ENCODE measurements at places on chromosomes 5 and 9.

- peaks cover 22% of the 10 kb centered on the region for H3K27me3 ChIP-seq
- no peak overlapping the region for H3K4me3 ChIP-seq
- H3K27ac ChIP-seq, result no peak overlapping the region
- DNase-seq, result no peak
- H3K4me1 ChIP-seq, result peaks cover 5% of the 10 kb centered on the region
These were observed 206.3 kb downstream of the EFNA5 start for GRCh38 chr5:107464416-107464815.

DNA sequence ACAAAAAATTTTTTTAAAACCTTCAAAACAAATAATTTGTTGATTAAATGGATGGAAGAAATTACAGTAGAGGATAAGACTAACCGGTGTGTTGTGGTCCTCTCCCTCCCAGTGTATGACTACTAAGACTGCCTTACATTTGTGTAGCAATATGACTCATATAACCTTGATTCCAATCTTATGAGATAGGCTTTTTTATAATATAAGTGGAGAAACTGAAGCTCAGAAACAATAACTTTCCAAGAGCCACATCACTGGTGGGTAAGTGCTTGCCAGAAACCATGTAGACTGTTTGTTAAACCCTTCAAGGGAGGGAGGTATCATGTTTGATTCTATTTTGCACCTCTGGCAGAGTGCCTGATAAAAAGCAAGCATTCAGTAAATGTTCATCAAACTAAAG lies 47.5 kb downstream of the NLN start:
- H3K4me1 ChIP-seq, result peaks cover 2% of the 10 kb centered on the region
- H3K4me3 ChIP-seq, result no peak overlapping the region
- no peaks in the 10 kb centered on the region for H3K27me3 ChIP-seq
- no peak overlapping the region for H3K27ac ChIP-seq

DNA sequence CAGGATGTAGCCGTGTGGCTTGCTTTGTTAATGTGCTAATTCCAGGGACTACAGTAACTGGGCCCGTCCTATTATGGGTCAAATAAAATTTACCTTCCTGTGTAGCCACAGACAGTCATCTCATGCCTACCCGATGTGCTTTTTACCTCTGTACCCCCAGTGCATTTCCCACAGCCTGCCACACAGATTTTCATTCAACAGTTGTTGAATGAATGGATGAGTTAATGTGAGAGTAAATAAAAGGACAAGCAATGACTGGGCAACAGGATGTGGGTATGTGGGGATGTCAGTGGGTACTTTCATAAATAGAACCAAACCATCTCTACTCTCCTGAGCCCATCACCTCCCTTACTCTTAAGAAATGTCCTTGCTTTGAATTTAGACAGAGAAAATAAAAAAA lies 441.2 kb upstream of the ZNF462 start:
- no peaks in the 10 kb centered on the region for H3K4me1 ChIP-seq
- DNase-seq, result no peak
- H3K4me3 ChIP-seq, result no peak overlapping the region
- no peaks in the 10 kb centered on the region for H3K36me3 ChIP-seq
- no peak overlapping the region for H3K27ac ChIP-seq
- H3K27me3 ChIP-seq, result no peaks in the 10 kb centered on the region

GRCh38 chr5:113378959-113379541 lies 55.7 kb downstream of the TSSK1B start:
- no peaks in the 10 kb centered on the region for H3K36me3 ChIP-seq
- peak; percentile 16 for DNase-seq
- H3K27me3 ChIP-seq, result peaks cover 14% of the 10 kb centered on the region

DNA sequence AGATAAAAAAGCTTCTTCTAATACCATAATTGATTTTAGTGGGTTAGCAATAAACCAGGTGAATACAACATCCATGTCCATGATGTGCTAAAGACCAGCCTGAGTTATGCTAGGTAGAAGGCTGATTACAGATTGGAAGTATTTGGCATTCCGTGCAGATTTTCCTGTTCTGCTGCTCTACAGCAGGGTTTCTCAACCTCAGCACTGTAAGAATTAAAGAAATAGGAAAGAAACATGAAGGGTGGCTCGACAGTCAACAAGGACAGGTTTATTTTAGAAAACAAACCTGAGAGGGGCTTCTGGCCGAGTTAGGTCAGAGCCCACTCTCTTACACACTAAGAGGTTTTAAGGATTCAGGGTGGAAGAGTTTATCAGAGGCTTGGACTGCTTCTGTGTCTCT lies 42.3 kb downstream of the ZFAND5 start:
- H3K4me3 ChIP-seq, result no peak overlapping the region
- peaks cover 5% of the 10 kb centered on the region for H3K4me1 ChIP-seq
- peaks cover 6% of the 10 kb centered on the region for H3K27me3 ChIP-seq
- no peak overlapping the region for H3K27ac ChIP-seq
- DNase-seq, result no peak

GRCh38 chr5:83871533-83872395 lies 151.1 kb upstream of the HAPLN1 start:
- no peak overlapping the region for H3K4me3 ChIP-seq
- H3K27me3 ChIP-seq, result no peaks in the 10 kb centered on the region
- no peak for DNase-seq
- H3K4me1 ChIP-seq, result no peaks in the 10 kb centered on the region
- no peak overlapping the region for H3K27ac ChIP-seq

DNA sequence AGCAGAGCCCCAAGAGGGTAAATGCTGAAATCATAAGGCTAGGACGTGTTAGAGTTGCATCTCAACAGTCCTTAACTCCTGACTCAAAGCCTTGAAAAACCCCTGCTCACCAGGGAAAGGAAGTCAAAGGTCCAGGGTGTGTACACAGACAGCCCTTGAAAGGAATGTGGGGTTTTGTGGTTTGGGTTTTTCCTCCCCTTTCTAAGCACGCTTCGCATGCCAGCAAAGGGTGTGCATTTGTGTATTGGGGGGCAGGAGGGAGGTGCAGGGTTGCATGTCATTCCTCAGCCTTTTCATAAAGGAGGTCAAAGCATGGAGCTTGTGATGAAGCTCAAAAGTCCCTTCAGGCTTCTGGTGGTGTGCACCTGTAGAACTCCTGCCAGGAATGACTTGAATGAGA lies 17.3 kb upstream of the XPA start:
- H3K4me3 ChIP-seq, result peak overlapping the region; percentile 64
- H3K27ac ChIP-seq, result no peak overlapping the region
- DNase-seq, result no peak
- peaks cover 17% of the 10 kb centered on the region for H3K4me1 ChIP-seq

DNA sequence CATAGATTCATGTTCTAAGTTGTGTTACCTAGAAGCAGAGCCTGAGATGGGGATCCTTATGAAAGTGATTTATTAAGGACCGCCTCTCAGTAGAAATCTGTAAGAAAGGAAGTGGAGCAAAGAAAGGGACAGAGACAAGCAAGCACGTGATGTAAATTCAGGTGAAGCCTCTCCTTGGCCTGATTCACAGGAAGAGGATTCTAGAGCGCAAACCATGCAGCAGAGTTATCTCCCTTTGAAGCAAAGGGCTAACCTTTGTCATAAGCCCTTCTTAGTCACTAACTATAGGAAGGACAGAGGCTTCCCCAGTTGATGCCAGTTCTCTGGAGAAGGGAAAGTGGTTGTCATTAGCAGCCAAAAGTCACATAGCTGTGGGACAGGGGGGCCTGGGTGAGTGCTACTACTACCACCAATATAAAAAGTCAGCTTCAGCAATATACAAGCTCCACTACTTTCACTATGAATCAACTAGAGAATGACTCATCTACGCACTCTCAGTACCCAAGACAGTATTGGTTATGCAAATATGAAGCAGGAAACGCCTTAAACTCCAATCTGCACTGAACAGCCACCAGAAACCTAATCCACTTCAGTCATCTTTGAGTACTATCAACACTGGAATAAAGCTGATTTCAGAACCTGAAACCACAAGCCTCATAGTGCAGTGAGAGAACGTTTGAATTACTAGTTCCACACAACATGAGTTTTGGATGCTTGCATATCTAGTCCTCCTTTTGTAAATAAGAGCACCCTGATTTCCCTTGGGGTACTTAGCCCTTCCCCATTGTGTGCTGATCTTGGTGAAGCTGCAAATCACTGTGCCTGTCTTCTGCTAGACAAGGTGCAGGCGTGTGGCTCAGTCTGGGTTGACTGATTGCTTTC lies 162.7 kb downstream of the ZNF608 start:
- no peak overlapping the region for H3K27ac ChIP-seq
- H3K4me3 ChIP-seq, result peak overlapping the region; percentile 25
- H3K27me3 ChIP-seq, result no peaks in the 10 kb centered on the region
- H3K4me1 ChIP-seq, result peaks cover 14% of the 10 kb centered on the region
- no peak for DNase-seq

GRCh38 chr9:84121991-84122523 lies 141.5 kb downstream of the RMI1 start:
- DNase-seq, result no peak
- H3K27me3 ChIP-seq, result peaks cover 11% of the 10 kb centered on the region
- no peak overlapping the region for H3K27ac ChIP-seq
- peaks cover 3% of the 10 kb centered on the region for H3K36me3 ChIP-seq

DNA sequence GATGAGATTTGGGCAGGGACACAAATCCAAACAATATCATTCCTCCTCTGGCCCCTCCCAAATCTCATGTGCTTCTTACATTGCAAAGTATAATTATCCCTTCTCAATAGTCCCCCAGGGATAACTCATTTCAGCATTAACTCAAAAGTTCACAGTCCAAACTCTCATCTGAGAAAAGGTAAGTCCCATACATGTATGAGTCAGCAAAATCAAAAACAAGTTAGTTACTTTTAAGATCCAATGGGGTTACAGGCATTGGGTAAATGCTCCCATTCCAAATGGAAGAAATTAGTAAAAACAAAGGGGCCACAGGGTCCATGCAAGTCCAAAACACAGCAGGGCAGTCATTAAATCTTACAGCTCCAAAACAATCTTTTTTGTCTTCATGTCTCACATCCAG lies 917.9 kb upstream of the CDH10 start:
- H3K36me3 ChIP-seq, result no peaks in the 10 kb centered on the region
- H3K27me3 ChIP-seq, result no peaks in the 10 kb centered on the region
- no peak for DNase-seq
- no peak overlapping the region for H3K4me3 ChIP-seq
- no peaks in the 10 kb centered on the region for H3K4me1 ChIP-seq

- no peak overlapping the region for H3K4me3 ChIP-seq
- no peaks in the 10 kb centered on the region for H3K4me1 ChIP-seq
- H3K36me3 ChIP-seq, result no peaks in the 10 kb centered on the region
These were observed 171.1 kb upstream of the FSTL4 start for GRCh38 chr5:133783481-133783880.

DNA sequence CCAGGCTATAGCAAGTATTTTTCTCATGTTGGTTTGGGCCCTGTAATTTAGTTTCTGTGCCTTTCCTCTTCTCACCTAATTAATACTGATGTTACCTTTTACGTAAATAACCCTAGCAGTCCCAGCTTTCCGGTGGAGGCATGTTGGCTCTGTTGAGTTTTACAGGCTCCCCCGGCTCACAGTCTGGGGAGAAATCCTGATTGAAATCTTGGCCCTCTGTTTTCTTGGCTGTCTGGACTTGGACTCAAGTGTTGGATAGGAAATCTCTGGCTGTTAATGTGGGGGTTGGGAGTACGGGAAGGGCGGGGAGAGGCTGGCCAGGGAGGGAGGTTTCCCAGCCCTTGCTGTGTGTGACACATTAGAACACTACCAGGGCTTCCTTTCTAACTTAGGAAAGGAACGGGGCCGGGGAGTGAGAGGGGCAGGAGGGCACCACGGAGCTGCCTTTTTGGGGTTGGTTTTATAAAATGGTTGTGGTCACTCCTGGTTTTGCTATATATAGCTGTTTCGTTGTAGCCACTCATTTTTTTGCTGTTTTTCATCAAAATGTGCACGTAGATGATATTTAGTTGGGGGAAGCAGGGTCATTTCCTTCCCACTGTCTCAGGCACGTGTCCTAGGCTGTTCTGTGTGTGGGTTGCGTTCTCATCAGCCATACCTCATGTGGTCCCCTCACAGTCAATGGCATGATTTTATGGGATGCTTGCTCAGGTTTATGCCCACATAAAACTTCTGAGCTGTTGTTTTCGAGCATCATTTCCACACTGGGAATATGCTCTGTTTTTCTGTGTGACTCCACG lies 11.0 kb downstream of the TRIO start:
- H3K4me3 ChIP-seq, result no peak overlapping the region
- DNase-seq, result no peak
- H3K27me3 ChIP-seq, result peaks cover 51% of the 10 kb centered on the region
- H3K36me3 ChIP-seq, result no peaks in the 10 kb centered on the region
- H3K27ac ChIP-seq, result no peak overlapping the region
- no peaks in the 10 kb centered on the region for H3K4me1 ChIP-seq

DNA sequence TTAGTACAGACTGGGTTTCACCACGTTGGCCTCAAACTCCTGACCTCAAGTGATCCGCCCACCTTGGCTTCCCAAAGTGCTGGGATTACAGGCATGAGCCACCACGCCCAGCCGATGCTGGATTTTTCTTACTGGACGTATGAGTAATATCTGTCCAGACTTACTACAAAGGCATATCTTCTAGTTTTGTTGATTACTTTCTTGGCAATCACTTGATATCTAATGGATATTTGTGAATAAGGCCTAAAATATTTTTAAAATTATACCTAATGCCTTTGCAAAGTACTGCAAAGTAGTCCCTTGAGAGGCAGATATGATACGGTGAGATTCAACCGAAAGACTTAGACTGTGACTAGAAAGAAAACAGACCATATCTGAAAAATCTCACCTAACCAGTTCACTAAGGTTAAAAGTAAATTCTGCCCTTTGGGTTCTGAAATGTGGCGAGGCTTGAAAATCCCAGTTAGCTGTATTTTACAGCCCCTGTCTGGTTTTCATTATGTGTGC lies 152.1 kb downstream of the GNAQ start:
- no peaks in the 10 kb centered on the region for H3K27me3 ChIP-seq
- no peak for DNase-seq
- H3K4me3 ChIP-seq, result no peak overlapping the region

- H3K4me1 ChIP-seq, result peaks cover 4% of the 10 kb centered on the region
- no peak for DNase-seq
- H3K36me3 ChIP-seq, result no peaks in the 10 kb centered on the region
- H3K27me3 ChIP-seq, result peaks cover 36% of the 10 kb centered on the region
- H3K27ac ChIP-seq, result no peak overlapping the region
- H3K4me3 ChIP-seq, result no peak overlapping the region
These were observed 165.5 kb upstream of the NFIL3 start for GRCh38 chr9:91589101-91589553.

- no peak for DNase-seq
- H3K27ac ChIP-seq, result no peak overlapping the region
- H3K4me1 ChIP-seq, result no peaks in the 10 kb centered on the region
- peaks cover 7% of the 10 kb centered on the region for H3K27me3 ChIP-seq
- H3K36me3 ChIP-seq, result peaks cover 2% of the 10 kb centered on the region
These were observed 494 bp downstream of the ASTN2 start for GRCh38 chr9:117414220-117414905.

Data from T-helper 17 cell (primary cell).